ENCODE measurements at places on chromosomes 4 and X.

DNA sequence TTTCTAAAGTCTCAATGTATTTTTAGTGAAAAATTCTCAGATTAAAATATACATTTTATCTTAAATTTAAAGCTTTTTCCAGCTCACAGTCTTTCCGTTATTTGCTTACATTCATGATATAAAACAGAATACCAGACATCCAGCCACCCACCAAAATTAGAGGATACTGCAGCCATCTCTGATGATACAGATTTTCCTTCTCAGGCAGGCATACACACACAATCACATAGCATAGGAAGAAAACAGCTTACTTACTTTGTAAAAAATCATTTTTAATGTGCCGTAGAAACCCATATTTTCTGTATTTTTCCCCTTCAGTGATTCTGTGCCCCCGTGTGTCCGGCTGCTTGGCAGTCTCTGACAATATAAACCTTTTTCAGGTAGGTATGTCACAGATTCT is 183.7 kb downstream of the FBXW7 start:
- DNase-seq, result no peak

DNA sequence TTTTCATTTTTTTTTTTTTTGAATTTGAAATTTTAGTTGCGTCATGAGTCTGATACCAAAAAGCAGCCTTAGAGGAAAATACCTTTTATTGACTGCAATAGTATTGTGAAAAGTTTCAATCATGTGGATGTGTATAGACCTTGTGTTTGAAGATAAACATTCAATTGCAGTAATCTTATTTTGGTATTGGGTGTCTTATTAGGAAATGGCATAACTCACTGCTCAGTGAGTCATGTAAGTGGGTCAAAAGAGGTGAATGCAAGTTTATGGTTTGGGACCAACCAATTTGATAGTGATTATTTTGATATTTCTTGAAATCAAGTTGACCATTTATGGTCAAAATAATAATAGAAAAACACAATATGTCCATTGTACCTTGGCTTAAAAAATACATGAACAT is 627.8 kb upstream of the SLIT2 start:
- no peak for DNase-seq

DNA sequence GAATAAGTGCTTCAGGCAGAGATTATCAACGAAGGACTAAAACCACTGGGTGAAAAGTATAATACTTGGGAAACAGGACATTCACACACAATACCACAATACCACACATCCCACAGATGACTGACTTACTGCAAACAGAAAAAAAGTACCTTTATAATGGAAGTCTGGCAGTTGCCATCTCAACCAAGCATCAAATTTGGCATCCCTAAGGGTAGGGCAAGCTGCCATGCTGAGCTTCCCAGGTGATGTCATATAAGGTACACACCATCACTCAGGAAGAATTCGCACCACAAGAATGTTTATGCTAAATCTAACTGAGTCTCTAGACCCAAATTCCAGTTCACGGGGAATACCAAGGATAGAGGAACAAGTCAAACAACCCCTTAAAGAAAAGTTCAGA is 9.1 kb downstream of the QDPR start:
- DNase-seq, result no peak

DNA sequence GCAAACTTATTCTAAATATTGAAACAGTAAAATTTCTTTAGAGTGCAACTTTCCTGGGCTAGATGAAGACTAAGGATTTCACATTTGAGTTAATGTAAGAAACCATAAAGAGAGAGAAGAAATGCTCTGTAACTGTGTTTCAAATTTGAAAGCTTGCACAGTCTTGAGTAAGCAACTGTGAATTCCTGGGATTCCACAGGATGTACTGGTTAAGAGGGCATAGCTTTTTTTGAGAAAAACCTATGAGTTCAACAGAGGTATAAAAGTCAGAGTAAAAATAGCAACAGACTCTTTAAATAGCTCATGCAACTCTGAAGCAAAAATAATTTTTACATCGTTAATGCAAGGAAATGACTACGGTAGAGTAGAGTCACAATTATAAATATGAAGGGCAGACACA is 25.5 kb downstream of the ZNF330 start:
- no peak for DNase-seq

DNA sequence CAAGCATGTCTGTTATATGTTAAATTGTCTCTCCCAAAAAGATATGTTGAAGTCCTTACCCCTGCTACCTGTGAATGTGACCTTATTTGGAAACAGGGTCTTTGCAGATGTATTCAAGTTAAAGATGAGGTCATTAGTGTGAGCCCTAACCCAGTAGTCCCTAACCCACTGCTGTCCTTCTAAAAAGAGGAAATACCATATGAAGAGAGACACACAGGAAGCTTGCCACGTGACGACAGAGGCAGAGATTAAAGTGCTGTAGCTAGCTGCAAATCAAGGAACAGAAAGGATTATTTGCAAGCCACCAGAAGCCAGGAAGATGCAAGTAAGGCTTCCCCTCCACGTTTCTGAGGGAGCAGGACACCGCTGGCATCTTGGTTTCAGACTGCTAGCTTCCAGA is 150.1 kb downstream of the HNRNPD start:
- no peak for DNase-seq

GRCh38 chr4:29259556-29259955 is 1460.6 kb upstream of the PCDH7 start:
- DNase-seq, result no peak

DNA sequence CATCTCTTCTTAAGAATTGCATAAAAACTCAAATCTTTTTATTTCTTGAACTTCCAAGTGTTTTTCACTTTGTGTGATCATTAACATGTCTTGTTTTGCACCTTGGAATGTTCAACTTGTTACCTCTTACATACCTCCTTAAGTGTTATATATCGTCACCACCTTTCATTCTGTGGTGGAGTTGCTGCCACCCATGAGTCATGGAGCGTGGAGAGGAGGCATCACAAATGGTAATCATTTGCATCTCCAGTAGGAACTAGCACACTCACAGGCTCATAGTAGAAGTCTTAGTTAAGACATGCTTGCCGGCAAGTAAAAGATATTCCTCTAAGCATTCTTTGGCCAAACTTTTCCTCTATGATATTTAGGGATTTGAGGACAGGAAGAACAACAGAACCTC is 67.0 kb upstream of the VCX start:
- DNase-seq, result no peak

- no peak for DNase-seq
Observed at GRCh38 chr4:39021631-39022030, 10.6 kb downstream of the TMEM156 start.

- no peak for DNase-seq
Observed at GRCh38 chrX:109373468-109373867, 108.4 kb downstream of the GUCY2F start.

All from SK-N-SH (cell line).